ENCODE measurements at places on chromosomes 16 and 17. TPM values are rescaled to one million over a fixed set of nuclear protein-coding genes. Genes with fewer than 3 reads are reported as not detected.

The PRDM7 gene
- not detected for total RNA-seq

The GNAO1 gene
- 2.3 TPM for total RNA-seq

The MYL11 gene
- total RNA-seq: 1.2 TPM

The SLC12A4 gene
- 40.0 TPM for total RNA-seq

The GIT1 gene
- total RNA-seq: 76.6 TPM

The CCDC200 gene
- total RNA-seq: not detected

The CTCF gene
- total RNA-seq: 76.9 TPM

The CBLN1 gene
- not detected for total RNA-seq

The GGT6 gene
- not detected for total RNA-seq

The KIF2B gene
- not detected for total RNA-seq

The UBE2Z gene
- total RNA-seq: 85.1 TPM

The HCRT gene
- not detected for total RNA-seq

The PRPF8 gene
- 267 TPM for total RNA-seq

The MPP3 gene
- not detected for total RNA-seq

The MARCHF10 gene
- not detected for total RNA-seq

The KCNH4 gene
- 0.08 TPM for total RNA-seq

The NOD2 gene
- total RNA-seq: 20.8 TPM

The C17orf113 gene
- 0.05 TPM for total RNA-seq

The PRRT2 gene
- 0.91 TPM for total RNA-seq

The INCA1 gene
- not detected for total RNA-seq

The KRTAP4-3 gene
- not detected for total RNA-seq

The SDR42E1 gene
- total RNA-seq: 5.9 TPM

The CCR7 gene
- total RNA-seq: 43.3 TPM

The VMO1 gene
- not detected for total RNA-seq

The KRT33B gene
- not detected for total RNA-seq

The ANKS4B gene
- total RNA-seq: not detected

The MED13 gene
- 54.0 TPM for total RNA-seq

The CD7 gene
- 140 TPM for total RNA-seq

The TRAF4 gene
- total RNA-seq: 55.3 TPM

The MMP25 gene
- total RNA-seq: 112 TPM

The NHLRC4 gene
- total RNA-seq: 2.3 TPM

The CA10 gene
- not detected for total RNA-seq

Data from activated CD4-positive, alpha-beta memory T cell treated with anti-CD3 and anti-CD28 coated beads, Interleukin-2, amount 10 ng/mL, durations not matched to agents 7 days and 5 days (primary cell).